HCEC 1CT (cell line): ENCODE measurements at places on chromosomes 12 and 14.

DNA sequence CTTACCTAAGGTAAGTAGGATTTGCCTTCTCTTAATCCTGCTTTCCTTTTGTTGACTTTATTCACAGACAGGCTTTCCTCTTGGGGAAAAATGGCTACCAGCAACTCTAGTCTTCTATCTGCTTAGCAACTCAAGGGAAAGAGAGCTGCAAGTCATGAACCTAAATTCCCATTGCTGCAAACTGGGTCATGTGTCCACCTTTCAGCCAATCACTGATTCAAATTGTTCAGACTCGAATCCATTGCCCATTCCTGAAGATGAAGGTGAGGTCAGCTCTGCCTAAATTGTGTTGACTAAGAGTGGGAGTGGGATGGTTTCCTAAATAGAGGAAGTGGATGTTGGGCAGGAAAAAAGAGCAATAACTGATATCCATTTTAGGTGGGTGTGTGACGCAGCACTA, 7.7 kb downstream of the FBXW8 start:
- no peak for DNase-seq

DNA sequence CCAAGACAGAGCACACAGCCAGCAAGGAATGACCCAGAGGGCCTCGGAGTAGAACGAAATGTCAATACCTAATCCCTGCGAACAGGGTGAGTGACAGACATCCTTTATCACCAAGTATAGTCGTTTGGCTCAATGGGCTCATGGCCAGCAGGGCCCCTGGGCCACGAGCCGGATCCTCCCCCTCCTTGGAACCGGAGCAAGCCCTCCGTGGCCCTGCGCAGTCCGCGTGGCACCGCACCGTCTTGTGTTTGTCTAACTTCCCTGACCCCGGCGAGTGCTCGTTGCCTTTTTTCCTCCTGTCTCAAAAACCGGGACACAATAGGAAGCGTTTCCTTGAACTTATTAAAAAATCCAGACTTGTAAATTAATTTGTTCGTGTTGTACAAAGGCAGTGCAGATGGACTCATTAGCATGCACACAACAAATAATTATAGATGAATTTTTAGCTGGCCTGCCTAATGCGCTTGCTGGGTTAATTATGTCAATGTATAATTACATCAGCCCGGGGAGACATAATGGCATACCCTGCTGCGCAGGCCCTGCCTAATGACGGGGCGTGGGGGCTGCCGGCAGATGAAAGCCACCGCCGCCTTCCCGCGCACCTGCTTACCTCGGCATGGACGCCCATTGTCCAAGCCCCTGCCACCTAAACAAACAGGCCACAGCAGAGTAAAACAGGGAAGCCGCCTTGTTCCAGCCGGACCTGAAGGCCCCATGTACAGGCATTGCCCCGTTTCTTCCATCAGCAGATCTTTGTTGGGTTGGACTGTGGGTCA, 81.6 kb downstream of the PHETA1 start:
- no peak for DNase-seq

DNA sequence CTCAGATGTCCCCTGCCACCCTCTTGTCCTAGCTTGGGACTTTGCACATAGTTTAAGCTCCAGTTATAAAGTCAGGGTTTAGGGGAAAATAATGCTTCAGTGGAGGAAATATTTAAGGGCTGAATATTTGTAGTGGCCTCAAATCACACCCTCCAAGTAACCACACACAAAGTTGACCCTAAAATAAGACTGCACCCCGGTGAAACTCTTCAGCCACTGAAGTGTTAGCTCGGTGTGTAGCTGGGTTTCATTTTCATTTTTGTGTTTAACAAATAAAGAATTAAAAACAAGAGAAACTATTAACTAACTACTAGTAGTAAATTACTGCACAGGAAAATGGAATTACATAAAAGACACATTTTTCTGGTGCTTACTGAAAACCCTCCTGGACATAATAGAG, 14.8 kb upstream of the BCL11B start:
- no peak for DNase-seq

DNA sequence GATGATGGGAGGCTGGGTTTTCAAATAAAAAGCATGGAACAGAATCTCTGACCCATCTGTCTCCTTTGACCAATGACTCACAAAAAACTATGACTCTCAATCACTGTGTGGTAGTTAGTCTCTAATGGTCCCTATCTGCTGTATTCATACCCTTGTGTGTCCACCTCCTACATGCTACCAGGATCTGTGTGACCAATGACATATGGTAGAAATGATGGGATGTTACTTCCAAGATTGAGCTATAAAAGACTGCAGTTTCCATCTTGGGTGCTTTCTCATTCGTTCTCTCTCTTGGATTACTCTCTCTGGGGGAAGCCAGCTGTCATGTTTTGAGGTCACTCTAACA, 144.7 kb upstream of the BTG1 start:
- peak; percentile 65 for DNase-seq

DNA sequence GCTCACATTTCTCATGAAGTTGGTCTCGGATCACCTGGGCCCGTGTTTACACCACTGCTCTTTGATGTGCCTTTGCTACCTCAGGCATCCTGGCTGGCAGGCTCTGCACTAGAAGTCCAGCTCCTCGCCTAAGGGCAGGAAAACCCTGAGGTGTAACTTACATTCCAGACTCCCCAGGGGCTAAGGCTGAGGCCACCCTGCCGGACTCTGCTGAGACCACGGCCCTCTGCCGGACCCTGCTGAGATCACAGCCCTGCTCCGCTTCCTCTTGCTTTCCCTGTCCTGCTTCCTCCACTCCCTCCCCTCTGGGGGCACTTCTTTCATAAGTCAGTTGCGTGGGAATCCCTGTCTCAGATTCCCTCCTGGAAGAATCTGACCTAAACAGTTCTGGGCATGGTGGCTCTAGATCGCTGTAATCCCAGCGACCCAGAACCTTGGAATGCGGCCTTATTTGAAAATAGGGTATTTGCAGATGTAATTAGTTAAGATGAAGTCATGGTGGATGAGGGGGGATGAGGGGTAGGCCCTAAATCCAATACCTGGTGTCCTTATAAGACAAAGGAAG, 17.2 kb downstream of the RILPL1 start:
- DNase-seq: no peak

DNA sequence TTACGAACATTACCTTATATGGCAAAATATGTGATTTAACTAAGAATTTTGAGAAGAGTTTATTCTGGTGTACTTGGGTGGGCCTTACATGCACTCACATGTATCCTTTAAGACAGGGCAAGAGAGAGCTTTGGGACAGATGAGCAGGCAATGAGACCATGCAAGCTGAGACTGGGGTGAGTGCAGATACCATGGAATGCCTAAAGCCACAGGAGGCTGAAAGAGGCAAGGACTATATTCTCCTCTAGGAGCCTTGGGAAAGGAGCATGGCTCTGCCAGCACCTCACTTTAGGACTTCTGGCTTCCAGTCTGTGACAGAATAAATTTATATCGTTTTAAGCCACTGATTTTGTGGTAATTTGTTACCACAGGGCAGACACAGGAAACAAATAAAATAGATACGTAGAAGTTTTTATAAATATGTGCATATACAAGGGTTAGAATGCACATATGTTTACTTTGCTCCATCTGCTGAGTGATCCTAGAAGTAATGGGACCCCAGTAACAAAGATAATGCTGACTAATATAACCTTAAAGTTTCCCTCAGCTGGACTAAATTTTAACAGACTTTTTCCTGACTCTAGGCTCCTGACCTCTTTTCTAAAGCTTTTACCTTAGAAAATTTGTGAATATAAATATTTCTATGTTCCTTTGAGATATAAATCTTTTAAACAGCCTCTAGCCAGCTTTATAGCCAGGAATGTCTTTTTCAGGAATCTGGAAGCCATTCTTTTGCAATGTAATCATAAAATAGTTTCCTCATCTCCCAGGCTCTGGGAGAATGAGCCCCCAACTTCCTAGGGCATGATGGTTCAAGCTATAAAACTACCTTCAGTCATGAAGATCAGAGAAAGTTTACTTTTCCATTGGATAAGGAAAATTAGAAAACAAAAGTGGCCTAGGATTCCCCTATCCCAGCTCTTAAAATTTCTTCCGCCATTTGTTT, 216.8 kb downstream of the PPFIA2 start:
- DNase-seq: no peak

- DNase-seq: no peak
Observed at GRCh38 chr14:23121361-23121771, 2.3 kb upstream of the CEBPE start.

- DNase-seq: no peak
Observed at GRCh38 chr14:64943556-64943955, 1.0 kb upstream of the GPX2 start.

DNA sequence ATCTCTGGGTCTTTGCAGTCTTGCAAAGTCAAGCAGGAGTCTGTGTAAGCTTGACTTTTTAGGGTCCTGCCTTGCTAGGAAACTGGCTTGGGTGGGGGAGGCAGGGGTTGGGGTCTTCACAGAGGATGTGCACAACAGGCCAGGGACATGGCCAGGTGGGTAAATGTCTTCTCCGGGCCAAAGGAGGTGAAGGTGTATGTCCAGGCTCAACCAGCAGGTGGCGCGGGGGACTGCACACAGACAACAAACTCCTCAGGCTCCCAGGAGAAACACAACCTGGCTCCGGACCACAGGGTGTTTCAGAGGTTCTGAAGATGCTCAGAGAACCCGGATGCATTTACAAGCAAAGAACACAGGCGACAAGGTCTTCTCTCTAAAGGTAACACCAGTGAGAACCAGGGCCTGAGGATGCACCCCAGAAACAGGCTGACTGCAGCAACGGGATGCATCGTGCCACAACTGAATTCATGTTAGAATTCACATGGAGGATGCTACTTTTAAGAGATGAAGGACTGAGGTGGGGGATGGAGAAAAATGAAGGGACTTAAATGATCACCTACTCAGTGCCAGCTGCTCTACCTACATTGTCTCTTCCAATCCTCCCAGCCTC, 56.0 kb downstream of the PLEKHG3 start:
- DNase-seq: peak; percentile 22

DNA sequence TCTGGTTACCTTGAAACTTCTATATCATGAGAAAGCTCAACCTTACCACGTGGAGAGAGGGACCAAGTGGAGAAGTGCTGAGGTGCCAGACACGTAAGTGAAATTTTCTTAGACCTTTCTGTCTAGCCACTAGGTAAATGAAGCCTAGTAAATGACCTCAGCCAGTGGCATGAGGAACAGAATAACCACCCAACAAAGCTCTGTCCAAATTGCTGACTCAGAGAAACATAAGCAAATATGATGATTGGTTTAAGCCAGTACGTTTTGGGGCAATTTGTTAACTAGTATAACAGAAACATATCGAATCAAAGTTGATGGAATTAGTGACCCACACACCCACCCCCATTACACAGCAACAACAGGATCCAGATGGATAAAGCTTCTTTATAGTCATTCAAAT, 75.2 kb upstream of the MAX start:
- no peak for DNase-seq

- no peak for DNase-seq
Observed at GRCh38 chr14:45359746-45360145, 106.7 kb upstream of the MIS18BP1 start.

DNA sequence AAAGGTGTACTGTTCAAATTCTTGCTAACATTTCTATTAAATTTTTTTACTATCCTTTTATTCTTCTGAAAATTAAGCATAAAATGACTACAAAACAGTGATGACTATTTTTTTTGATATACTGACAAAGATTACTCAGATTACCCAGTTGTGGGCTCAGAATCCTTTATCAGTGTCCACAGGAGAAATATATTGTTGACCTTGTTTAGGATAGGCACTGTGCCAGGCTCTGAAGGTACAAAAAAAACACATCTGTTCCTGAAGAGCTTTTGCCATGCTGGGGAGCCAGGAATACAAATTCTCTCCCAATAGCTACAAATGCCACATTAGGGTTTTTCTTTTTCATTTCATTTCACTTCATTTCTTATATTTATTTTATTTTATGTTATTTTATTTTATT, 26.9 kb upstream of the GCH1 start:
- no peak for DNase-seq

GRCh38 chr12:115387467-115387901, 703.5 kb upstream of the TBX3 start:
- no peak for DNase-seq

DNA sequence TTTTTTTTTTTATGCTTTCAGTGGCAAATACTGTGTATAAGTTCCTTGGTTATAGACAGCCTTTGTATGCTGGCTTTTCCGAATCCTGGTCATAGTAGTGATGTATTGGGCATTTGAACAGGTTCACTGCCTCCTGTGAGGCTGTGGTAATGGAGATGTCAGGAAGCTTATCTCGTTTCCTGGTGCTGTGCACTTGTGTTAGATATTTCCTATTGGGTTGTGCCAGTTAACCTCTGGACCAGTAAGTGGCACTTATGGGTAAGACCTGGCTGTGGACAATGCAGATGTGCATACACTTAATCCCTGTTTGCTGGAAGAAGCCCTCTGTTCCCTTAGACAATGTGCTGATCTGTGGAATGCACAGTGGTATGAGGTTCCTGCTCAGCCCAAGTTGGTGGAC, 135.4 kb upstream of the KITLG start:
- no peak for DNase-seq

GRCh38 chr12:121673013-121673511, 3.6 kb upstream of the MORN3 start:
- no peak for DNase-seq

DNA sequence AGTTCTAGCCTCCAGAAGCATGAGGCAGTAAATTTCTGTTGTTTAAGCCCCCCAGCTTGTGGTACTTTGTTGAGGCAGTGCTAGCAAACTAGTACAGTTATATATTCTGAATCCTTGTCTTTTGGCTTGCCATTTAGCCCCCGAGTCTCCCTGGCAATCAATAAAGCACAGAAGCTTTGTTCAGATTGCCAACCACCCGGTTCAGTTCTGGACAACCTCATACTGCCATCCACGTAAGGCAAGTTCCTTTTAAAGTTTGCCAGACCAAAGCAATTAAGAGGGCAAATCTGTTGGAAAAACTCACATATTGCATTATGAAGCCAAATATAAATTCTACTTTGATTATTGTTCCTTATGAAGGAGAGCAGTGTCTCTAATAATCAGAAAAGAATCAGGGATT, 67.1 kb downstream of the RERG start:
- DNase-seq: no peak

GRCh38 chr12:132391326-132392041, 62.1 kb upstream of the GALNT9 start:
- DNase-seq: no peak

DNA sequence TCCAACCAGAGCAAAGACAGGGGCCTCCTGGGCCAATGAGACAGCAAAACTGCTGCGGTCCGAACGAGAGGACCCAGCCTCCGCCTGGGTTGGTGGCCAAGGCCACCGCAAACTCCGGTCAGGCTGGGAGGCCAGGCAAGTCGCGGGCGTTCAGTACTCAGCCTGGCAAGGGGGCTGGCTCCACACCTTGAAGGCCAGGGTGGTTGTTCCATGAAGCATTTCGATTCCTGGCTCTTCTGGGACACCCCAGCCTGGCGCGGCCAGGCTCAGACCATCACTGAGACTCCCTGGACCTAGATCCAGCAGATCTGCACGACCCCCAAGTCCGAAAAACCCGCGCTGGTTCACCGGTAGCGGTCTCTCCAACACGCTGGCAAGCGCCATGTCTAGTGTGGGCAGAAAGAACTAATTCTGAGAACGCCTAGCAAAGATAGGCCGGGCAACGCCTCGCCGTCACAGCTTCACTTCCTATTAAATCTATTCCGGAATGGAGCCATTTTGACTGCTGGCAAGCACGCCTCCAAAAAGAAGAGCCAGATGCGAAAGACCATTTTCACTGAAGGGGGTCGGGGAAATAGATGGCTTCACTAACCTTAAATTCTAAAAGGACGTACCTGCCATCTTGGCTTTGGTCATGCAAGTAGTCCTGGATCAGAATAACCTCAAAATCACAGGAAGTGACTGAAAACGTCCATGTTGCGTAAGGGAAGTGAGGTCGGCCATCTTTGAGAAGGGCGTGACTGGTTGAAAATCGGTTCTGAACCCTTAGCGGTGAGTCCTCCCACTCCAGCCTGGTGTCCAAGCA, at the start of gene PSMB5:
Gene PSMB5, minus strand, starts transcription at position 403 of the 805 bp plus-strand sequence. Its CDS starts 19 bp downstream, at position 384.
- peak; percentile 94 for DNase-seq
